ENCODE measurements at places on chromosomes 1 and 21. TPM values are rescaled to one million over a fixed set of nuclear protein-coding genes. Genes with fewer than 3 reads are reported as not detected.
A peak's percentile ranks its signal among the peaks of the same experiment; 100 is the strongest.

Gene VSIG8
- total RNA-seq, result not detected

GRCh38 chr1:237500566-237500965 is 390.2 kb downstream of the ZP4 start:
- DNase-seq, result no peak

DNA sequence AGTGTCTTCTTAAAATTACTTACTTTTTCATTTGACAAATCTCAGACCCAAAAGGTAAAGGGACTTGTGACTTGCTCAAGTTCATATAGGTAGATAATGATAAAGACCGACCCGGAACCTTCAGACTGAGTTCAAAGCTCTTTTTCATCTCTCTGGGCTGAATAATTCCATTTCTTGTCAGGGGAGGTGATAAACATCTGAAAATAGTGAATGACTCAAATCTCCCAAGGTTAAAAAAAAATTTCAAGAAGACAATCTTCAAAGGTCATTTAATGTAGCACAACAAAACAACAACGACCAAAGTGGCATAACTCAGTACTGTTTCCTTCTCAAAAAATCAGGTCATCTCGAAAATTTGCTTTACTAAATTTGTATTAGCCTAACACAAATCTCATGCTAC is 20.6 kb downstream of the LUZP1 start:
- DNase-seq, result no peak

DNA sequence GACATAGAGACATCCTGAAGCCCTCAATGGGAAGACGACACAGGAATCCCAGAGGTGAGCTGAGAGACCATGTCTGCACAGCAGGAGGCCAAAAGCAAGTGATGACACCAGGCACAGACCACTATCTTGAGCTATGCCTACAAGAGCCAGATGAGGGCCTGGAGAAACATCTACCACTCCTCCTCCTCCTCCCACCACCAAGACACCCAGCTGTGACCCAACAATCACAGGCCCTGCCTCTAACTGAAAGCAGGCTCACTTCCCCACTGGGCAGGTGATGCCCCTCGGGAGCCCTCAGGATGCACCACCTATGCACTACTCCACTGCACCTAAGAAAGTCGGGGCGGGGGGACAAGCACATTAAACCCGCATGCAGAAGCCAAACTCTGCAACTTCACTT is 16.5 kb downstream of the TADA1 start:
- DNase-seq, result no peak

DNA sequence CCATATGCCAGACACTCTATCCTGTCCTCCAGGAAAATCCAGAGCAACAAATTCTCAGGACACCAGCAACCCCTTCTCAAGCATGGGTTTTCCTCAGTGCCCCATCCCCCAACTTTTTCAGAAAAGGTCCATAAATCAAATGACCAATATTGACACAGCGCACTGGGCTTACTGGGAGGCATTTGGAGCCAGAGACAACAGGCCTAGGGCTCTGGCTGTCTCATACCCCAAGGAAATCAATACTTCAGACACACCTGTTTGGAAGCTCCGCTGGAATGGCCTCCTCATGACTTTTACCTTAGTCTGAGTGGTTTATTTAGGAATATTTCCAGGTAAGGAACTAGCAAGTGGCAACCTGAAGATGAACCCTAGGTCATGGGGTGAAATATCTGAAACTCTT is 66.9 kb upstream of the TNR start:
- no peak for DNase-seq

Gene SYTL1
- 81.0 TPM for total RNA-seq

Gene USP1
- total RNA-seq, result 83.7 TPM

Gene TSACC
- 0.73 TPM for total RNA-seq

Gene USH2A
- not detected for total RNA-seq

DNA sequence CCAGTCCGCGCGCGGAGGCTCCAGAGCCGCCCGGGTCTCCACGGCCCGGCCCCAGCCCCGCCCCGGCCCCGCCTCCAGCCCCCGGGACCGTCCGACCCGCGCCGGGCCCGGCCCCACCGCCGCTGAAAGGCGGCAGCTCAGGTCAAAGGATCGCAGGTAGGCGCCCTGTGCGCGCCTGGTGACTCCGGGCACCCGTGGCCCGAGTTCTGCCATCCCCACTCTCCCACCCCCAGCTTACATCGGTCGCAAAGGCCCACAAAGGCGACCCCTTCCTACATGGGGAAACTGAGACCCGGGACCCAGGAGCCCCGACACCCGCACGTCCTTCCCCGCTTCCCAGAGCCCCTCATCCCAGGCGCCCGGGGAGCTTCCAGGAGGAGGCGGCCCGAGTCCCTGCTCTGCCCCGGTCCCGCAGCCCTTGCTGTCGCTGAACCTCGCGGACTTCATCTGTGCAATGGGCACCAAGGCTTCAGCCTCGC is at the start of gene TMEM200B:
TSS of gene TMEM200B (minus strand) at position 17 of the 479 bp plus-strand sequence. CDS start 2,075 bp downstream, outside the sequence.
- no peak for DNase-seq

DNA sequence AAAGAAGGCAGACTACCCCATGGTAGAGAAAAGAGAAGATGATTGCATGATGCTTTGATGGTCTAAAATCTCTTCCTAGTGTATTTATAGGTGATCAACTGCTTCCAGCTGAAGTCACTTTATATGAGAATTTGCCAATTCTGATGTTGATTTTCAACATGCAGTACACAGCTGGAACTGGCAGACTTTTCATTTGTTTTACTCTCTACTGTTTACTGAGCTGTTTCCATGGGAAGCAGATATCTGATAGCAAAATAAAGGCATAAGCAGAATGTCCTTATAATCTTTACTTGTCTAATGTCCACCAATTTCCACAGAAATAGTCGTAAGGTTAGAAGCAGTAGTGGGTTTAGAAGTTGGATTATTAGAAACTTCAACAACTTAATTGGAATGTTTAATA is 74.9 kb downstream of the SYDE2 start:
- no peak for DNase-seq

Gene FAM72B
- total RNA-seq, result 28.7 TPM

Gene FAM72C
- total RNA-seq, result 22.1 TPM

Gene PLCH2
- 9.8 TPM for total RNA-seq

DNA sequence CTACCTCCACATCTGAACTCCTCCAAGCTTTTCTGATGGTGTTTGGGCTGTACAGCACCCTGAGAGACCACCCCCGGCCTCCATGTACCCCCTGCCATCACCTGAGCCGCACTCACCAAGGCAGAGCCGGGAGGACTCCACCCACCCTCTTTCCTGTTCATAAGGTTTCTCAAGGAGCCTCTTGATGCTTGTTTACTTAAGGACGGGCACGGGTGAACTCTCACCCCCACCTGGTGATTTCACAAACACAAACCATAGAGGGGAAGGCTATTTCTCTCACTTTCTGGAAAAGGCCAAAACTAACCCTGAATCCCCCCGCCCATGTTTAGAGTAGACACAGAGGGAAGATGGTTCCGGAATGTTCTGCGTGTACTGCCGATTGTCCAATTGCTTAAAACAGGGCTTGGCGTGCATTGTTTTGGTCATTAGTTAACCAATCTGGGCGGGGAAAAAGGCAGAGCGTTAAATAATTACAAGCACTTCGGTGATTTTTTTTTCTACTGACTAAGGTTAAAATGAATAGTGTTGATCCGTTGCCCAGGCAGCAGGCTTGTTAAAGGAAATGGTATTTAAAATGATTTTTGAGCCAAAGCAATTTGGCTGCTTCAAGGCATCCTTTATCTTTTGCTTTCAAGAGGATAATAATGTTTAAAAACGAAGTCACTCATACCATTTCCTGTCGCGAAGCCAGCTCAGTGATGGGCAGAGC is 279.8 kb upstream of the VAMP3 start:
- no peak for DNase-seq

Gene ERICH3
- not detected for total RNA-seq

DNA sequence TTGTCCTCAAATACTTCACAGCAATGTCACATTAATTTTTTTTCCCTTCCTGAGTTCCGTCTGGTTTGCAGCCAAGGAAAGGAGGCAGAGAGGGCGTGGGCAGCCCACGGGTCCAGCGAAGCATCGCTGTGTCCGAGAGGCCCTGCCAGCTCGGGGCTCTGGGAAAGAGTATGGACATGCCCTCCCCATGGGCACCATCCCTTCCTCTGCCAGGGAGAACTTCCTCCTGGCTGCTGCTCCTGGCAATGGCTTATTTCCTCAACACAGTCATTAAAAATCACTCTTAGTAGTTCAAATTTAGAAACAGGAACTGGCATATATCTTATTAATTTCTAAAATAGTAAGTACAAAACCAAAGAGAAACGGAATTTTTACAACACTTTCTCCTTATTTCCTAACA is 115.4 kb downstream of the RIPK4 start:
- no peak for DNase-seq

GRCh38 chr1:109984190-109984455 is 442 bp upstream of the AHCYL1 start:
- DNase-seq, result no peak

GRCh38 chr1:91712981-91713841 is 172.7 kb downstream of the TGFBR3 start:
- DNase-seq, result peak; percentile 32

DNA sequence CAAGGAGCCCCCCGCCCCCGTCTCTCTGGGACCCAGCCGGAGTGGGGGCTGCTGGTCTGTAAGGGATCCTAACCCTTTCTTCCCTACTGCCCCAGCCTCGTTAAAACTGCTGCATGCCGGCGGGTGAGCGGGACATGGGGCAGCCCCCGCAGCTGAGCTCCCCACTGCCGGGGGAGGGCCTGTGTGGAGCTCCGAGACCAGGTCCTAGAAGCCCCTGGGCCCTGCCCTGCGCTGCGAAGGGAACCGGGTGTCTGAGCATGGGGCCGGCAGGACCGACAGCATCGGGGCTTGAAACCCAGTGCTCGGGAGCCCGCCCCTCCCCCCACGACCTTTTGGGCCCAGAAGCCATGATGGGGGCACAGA is 9.2 kb upstream of the COL6A1 start:
- DNase-seq, result no peak
